ENCODE measurements at places on chromosomes 6 and 20.

DNA sequence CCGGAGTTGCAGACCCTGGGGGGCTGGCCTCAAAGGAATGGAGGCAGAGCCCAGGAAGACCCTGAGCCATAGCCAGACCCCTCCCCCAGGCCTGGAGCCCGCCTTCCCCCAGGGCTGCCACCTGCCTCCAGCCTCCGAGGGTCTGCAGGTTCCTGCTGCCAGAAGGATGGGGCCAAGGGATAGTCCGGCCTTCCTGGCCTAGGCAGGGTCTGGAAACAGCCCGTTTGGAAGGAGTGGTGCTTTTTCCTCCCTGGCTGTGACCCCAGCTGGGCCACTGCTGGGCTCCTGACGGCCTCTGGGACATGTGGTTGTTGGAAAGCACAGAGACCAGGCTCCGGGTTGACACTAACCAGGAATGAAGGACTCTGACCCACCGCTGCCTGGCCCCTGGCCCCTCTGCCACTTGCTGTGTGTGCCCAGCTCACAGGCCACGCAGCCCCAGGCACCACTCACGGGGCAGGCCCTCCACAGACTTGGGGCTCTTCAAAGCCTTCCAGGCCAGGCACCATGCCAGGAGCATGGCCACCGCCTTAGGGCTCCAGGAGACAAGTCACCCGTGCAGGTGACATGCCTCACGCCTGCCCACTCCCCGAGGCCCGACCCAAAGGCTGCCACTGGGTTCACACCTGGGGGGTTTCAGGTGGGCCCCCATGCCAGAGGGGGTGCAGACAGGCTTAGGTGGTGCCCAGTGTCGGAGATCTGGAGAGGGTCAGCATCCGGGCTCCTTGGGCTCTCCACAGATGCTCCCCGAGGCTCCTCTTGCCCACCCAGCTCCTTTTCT, 3.9 kb upstream of the LAMA5 start:
- no peak for DNase-seq

DNA sequence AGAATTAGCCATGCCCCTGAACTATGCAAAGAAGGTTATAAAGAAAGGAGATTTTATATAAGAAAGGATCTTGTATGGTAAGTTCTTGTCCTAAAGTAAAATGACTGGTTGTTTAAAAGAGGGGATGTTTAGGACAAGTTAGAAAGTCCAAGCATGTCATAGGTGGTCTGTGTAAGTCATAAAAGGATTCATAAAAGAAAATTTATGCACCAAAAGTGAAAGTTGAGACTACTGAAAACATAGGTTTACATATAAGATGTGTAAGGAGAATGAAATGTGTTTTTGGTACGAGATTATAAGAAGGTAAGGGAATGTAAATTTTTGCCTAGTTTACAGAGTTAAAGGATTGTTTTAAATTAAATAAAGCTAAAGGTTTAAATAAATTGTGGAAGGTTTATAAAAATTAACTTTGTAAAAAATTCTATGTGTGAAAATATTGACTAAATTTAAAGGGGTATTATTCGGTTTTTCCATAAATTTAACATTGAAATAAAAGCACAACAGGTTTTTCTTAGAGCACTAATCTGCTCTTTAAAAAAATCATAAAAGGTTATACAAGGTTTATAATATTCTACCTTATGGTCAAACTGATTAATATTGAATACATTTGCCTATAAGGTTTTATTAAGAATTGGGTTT, 93.6 kb upstream of the UST start:
- DNase-seq = no peak

- DNase-seq = no peak
Observed at GRCh38 chr6:3117912-3118352, 579 bp upstream of the BPHL start.

DNA sequence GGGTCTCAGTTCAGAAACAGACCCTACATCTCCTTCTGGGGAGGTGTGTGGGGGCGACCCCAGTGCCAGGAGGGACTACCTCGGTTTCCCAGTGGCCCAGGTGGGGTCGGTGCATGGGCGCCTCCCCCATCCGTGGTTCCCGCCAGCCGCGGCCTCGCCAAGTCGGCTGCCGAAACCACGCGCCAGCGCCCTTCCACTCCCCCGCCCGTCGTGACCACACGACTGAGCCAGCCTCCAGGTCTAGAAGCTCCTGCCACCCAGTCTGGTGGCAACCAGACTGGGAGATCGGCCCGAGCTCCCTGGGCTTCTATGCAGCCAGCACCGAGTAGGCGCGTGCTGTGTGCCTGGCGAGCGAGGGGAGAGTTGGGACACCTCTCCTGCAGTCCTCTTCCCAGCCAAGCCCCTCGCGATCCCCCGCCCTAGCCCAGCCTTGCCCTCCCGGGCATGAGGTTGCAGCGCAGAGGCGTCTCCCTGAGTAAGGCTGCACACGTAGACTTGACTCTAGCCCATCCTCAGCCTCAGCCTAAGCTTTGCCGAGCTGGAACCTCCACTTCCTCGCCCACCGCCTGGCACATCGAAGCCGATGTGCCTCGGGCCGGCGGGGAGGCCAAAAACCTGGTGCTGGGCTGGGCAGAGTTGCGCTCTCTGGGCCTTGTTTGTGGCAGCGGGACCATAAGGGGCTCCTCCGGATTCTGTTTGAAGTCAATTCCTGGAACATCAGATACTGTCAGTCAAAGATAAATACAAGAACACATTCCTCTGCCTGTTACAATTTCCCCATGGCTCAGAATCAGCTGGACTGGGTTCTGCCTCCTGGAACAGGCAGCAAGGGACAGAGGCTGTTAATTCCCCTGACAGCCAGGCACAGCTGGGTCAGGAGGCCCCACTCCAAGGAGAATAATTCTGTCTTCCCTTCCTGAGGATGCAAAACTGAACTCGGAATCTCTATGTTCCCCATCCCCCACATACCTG, 1.5 kb upstream of the CPNE5 start:
- peak; percentile 40 for DNase-seq

- DNase-seq = no peak
Observed at GRCh38 chr6:8065519-8065911, 1.3 kb upstream of the BLOC1S5 start.

GRCh38 chr6:129598244-129599187, 111.5 kb downstream of the ARHGAP18 start:
- DNase-seq = peak; percentile 37

GRCh38 chr20:9348316-9348715, 166.1 kb upstream of the LAMP5 start:
- DNase-seq = no peak

- DNase-seq = no peak
Observed at GRCh38 chr6:90472716-90473115, 114.2 kb downstream of the MAP3K7 start.

DNA sequence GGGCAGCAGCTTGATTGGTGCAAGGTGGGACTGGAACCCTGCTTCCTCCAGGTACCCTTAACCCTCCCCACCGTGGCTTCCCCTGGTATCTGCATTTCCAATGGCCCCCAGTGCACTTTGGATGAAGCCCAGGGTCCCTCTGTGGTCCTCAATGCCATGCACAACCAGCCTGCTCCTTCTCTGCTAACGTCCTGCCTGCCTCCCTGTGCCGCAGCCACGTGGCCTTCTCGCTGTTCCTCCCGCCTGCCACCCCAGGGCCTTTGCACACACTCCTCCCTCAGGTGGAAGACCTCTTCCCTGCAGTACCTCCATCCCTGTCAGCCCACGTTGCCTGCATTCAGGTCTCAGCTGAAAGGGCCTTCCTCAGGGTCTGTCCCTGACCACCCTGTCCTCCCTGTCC, 101.6 kb downstream of the BMP7 start:
- no peak for DNase-seq

DNA sequence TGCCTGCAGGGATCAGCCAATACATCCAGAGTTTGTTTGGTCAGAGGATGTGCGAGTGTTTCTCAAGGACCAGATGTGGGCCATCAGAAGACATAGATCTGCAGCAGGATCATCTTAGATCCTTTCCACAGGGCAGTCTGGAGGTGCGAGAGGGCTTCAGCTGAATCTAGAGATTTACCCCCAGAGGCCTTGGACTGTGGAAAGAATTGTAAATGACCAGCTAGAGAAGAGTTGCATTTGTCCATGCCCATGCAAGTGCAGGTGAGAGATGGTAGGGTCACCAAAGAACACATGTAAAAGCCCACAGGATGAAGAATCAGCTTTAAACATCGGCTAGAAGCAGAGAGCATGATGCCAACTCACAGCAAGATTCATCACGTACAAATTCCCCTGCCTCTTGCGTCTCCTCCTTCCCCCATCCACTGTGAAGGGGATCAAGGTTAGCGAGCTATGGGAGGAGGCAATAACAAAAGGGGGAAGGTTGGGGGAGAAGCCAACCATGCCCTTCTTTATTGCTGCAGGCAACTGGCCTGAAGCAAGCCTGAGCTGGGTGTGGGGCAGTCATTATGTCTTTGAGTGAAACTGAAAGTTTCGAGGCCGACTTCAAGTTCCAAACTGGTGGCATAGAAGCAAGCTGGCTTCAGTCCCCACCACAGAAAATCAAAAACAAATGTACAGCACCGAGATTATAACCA, 83.5 kb downstream of the SCML4 start:
- no peak for DNase-seq
